ENCODE measurements at places on chromosomes 7 and 10.

- no peak for DNase-seq
Measured at GRCh38 chr10:130192276-130192848, 56.2 kb downstream of the GLRX3 start.

DNA sequence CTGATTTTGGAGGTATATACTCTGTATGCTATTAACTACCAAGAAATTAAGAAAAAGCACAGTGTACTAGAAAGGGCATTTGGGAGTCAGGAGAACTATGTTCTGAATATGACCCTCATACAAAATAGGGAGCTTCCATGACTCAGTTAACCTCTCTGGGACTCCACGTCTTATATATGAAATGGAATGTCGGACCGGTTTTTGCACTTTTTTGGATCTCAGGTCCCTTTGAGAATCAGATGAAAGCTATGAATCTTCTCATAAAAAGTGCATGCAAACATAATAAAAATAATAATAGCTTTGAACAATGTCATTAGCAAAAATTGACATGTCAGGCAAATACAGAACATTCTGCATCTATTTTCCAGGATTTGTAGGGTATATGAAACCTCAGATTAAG, 113.0 kb downstream of the ARID5B start:
- DNase-seq = no peak

DNA sequence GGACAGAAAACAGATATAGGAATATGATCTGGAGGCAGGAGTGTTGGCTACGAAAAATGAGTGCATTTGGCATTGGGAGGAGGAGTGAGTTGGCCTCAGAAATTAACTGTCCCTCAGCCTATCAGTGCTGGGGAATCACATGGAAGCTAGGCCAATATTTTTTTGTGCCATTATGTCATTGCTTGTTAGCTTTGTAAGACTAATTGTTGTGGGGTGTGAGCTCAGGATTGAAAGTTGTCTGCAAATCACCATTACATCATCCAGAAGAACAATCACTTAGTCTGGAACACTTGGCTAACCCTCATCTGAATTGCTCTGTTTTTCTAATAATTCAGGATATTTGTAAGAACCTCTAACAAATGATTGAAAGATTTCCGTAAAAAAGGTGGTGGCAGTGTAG, 45.2 kb upstream of the SEMA3D start:
- no peak for DNase-seq

DNA sequence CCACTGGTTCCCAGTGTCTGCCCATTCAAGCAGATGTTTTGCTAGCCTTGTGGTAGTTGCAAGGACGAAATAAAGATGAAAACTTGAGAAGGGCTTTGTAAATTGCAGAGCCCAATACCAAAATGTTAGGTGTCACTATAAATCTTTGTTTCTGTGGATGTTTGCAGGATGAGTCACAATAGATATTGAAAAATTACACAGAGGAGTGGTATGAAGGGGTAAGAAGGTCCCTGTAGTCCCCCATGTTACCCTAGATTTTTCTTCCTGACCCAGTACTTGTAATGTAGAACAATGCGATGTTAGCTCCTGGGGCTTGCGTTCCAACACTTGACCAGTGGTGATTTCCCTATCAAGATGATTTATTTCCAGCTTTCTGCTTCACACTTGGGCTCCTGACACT, 102.6 kb upstream of the LYZL1 start:
- DNase-seq = no peak

DNA sequence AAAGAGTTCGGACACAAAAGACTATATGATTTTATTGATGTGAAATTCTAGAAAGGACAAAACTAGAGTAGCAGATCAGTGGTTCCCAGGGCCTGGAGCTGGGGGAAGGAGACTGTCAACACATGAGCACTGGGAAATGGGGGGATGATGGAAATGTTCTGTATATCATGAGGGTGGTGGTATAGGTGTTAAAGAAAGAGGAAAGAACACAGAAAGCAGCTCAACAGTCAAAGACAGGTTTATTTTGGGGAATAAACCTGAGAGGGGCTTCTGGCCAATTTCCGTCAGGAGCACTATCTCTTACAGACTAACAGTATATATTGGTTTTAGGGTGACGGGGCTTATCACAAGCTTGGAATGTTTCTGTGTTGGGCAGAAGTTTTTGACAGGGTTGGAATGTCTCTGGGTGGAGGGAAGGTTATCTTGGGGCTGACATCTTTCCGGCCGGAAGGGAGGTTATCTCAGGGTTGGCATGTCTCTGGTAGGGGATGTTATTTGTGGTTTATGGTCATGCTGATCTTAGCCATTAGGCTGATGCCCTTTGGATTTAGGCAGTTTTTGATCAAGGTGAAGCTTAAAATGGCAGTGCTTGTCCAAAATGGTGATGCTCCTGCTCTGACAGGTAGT, 254.6 kb upstream of the NRP1 start:
- no peak for DNase-seq

DNA sequence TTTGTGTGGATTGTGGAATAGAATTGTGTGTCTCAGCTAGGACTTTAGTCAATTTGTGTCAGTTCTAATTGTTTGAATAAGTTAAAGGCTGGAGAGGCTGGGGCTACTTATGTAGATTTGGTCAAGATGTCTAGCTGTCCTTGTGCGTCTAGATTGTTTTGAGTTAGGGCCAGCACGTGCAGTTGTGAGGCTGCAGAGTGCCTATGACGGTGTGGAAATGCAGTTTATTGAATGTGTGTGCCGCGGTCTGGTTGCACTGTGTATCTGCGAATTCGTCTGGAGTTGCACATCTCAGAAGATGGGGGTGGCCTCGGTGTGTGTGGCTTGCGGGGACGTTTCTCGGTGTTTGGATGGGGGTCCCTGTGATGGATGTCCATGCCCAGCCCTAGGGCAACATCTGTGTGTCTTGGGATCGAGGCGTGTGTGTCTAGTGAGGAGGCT, 10.2 kb downstream of the EMX2 start:
- no peak for DNase-seq

DNA sequence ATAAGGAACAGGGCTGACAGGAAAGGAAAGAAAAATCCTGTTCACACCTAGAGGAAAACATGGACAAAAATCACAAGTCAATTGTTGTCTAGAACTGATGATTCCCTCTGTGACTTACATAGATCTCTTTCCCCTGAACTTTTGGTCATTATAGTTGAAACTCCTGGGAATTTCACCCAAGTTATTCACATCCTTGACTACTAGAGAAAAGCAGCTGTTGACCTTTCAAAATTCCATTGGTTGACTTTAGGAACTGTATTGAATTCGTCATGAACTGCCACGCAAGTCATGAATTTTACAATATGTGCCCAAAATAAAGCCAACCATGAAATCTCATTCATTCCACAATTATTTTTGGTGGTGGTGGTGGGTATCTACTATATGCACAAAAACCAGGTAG, 104.3 kb downstream of the UBE2H start:
- DNase-seq = no peak

All from tibial nerve (tissue), 4 donors.